ENCODE measurements at places on chromosomes 7 and 10.
A peak's percentile ranks its signal among the peaks of the same experiment; 100 is the strongest.

DNA sequence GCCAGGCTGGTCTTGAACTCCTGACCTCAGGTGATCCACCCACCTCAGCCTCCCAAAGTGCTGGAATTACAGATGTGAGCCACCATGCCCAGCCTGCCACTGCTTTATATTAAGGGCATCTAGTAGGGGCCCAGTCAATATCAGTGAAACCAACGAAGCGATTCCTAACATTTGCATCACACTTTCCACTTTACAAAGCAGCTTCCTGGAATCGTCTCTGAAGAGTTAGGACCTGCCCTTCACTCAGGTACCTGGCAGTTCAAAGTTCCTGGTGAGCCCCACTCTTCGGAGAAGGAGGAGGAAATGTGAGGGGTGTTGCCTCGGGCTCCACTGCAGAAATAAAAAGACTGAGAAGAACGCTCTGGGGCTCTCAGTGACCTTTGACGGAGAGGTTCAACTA is 31.1 kb upstream of the EZH2 start:
- no peaks in the 10 kb centered on the region for H3K27me3 ChIP-seq
- no peak overlapping the region for H3K4me3 ChIP-seq
- no peak for DNase-seq
- no peaks in the 10 kb centered on the region for H3K4me1 ChIP-seq
- no peaks in the 10 kb centered on the region for H3K36me3 ChIP-seq

DNA sequence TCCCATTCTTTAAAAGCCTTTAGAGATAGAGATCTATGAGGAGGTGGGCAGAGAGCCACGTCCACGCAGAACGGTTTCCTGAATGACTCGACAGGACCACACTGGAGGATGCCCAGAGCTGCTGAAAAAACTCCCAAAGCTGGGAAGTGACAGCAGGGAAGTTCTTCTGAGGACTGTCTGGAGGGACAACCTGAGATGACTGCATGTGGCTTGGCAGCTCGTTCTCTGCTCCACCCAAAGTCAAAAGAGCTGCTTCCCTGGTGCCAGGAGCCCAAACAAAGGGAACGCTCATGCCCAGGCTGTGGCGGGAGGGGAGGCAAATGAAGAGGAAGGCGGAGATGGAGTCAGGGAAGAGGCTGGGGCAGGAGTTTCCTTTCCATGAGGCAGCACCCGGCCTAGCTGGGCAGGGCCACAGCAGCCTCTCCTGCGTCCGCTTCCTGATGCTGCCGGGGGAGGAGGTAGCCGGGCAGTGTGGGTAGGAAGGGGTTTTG is 95.4 kb downstream of the CCDC3 start:
- H3K4me1 ChIP-seq = no peaks in the 10 kb centered on the region
- H3K27ac ChIP-seq = no peak overlapping the region
- H3K36me3 ChIP-seq = no peaks in the 10 kb centered on the region

GRCh38 chr10:132351611-132352010 is 19.6 kb downstream of the LRRC27 start:
- no peak overlapping the region for H3K4me3 ChIP-seq
- H3K36me3 ChIP-seq = peaks cover 3% of the 10 kb centered on the region
- no peaks in the 10 kb centered on the region for H3K27me3 ChIP-seq
- H3K27ac ChIP-seq = no peak overlapping the region
- no peak for DNase-seq

- no peaks in the 10 kb centered on the region for H3K27me3 ChIP-seq
- no peaks in the 10 kb centered on the region for H3K36me3 ChIP-seq
- H3K4me1 ChIP-seq = no peaks in the 10 kb centered on the region
- DNase-seq = no peak
- H3K4me3 ChIP-seq = no peak overlapping the region
Observed at GRCh38 chr7:20227291-20227795, 10.2 kb upstream of the MACC1 start.

DNA sequence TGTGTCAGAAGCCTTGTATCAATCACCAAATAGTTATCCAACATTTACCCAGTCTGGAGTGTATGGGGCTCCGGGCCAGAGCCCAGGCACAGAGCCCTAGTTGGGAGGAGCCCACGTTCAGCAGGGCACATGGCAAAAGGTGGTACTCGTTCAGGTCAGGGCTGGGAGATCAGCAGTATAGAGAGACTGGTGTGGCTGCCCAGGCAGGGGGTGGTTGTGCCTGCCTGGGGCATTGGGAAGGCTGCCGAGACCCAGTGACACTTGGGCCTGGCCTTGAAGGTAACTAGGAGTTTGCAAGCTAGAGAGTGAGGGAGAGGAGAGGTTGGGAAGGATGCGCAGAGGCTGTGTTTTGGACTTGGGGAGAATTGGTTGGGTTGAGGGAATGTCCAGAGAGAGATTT is 48.9 kb upstream of the IGFBP3 start:
- H3K4me1 ChIP-seq = peaks cover 7% of the 10 kb centered on the region
- H3K27me3 ChIP-seq = no peaks in the 10 kb centered on the region
- no peaks in the 10 kb centered on the region for H3K36me3 ChIP-seq
- H3K4me3 ChIP-seq = no peak overlapping the region

DNA sequence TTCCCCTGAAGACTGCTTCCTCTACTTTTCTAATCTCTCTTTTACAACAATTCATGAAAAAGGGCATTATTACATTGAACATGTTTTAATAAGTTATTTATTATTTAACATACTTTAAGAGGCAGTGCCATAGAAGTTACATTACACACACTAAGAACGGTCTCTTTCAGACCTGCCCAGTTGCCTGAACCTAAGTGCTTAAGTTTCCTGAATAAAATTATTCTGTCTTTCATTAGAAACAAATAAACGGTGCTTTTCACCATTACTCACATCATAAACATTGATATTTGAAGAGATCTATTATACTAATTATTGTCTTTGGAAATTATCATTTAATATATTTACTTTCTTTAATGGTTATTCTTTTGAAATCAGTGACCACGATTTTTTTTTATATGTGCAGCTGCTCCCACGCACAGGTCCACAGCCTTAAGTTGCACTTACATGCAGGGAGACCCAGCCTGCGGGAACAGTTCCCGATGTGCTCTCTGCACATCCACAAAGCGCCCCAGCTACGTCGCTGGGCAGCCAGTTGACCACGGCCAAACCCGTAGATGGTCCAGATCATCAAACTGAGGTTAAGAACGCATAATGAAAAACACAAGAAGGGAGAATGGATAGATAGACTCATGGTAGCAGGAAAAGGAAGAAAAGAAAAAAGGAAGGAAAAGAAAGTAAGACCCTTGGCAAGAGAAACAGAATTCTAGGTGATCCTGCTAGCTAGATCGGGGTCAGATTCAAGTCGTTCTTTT is 437.0 kb upstream of the MGMT start:
- no peak overlapping the region for H3K4me3 ChIP-seq
- no peak overlapping the region for H3K27ac ChIP-seq
- H3K4me1 ChIP-seq = no peaks in the 10 kb centered on the region

- H3K4me1 ChIP-seq = peaks cover 6% of the 10 kb centered on the region
- no peaks in the 10 kb centered on the region for H3K27me3 ChIP-seq
- H3K36me3 ChIP-seq = no peaks in the 10 kb centered on the region
- no peak for DNase-seq
Observed at GRCh38 chr10:86936661-86937501, 20.5 kb downstream of the MMRN2 start.

- peaks cover 42% of the 10 kb centered on the region for H3K4me1 ChIP-seq
- H3K27me3 ChIP-seq = no peaks in the 10 kb centered on the region
- no peak overlapping the region for H3K4me3 ChIP-seq
- no peaks in the 10 kb centered on the region for H3K36me3 ChIP-seq
- DNase-seq = peak; percentile 90
- no peak overlapping the region for H3K27ac ChIP-seq
Observed at GRCh38 chr7:132393789-132394261, 182.4 kb downstream of the PLXNA4 start.

DNA sequence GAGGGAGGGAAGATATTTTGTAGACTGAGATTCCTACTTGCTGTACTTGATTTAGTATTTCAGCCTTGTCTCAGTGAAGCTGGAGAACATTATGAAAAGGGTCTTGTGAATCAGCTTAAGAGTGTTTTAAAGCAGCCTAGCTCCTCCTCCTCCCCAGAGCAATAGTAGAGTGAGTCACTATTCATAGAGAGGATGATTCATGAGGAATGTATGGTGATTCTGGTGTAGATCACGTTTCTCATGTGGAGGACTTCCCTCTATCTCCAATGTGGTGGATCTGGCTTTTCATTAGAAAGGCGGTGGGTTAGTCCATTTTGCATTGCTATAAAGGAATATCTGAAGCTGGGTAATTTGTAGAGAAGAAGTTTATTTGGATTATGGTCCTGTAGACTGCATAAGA is 340.1 kb upstream of the CHRM2 start:
- no peaks in the 10 kb centered on the region for H3K4me1 ChIP-seq
- H3K27ac ChIP-seq = no peak overlapping the region
- DNase-seq = peak; percentile 38

GRCh38 chr10:103580430-103580829 is 86.9 kb downstream of the NEURL1 start:
- peaks cover 14% of the 10 kb centered on the region for H3K4me1 ChIP-seq
- no peak for DNase-seq
- peak overlapping the region; percentile 52 for H3K27ac ChIP-seq
- H3K36me3 ChIP-seq = no peaks in the 10 kb centered on the region

- DNase-seq = peak; percentile 10
- H3K36me3 ChIP-seq = peaks cover 6% of the 10 kb centered on the region
- no peaks in the 10 kb centered on the region for H3K27me3 ChIP-seq
- H3K4me1 ChIP-seq = peaks cover 13% of the 10 kb centered on the region
- H3K27ac ChIP-seq = peak overlapping the region; percentile 96
Observed at GRCh38 chr7:157139810-157140510, 1.2 kb downstream of the UBE3C start.

GRCh38 chr7:154577141-154577873 is 425.6 kb downstream of the PAXIP1 start:
- DNase-seq = no peak
- H3K4me1 ChIP-seq = no peaks in the 10 kb centered on the region
- H3K36me3 ChIP-seq = no peaks in the 10 kb centered on the region
- H3K4me3 ChIP-seq = no peak overlapping the region

DNA sequence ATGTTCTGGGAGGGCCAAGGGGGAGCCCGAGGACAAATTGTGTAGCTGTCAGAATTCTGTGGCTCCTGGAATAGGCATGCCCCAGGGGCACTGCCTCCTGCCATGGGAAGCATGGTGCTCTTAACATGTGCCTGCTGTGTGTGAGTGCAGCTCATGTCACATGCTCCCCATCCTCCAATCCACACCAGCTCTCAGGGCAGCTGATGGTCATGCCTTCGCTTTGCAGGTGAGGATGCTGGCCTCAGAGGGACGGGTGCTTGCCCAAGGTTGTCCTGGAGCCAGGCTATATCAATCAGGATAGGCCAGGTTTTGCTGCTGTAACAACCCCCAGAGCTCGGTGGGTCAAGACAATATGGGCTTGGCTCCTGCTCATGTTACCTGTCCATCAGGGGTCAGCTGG is 303.4 kb downstream of the RPS24 start:
- no peak overlapping the region for H3K4me3 ChIP-seq
- no peak overlapping the region for H3K27ac ChIP-seq
- H3K36me3 ChIP-seq = no peaks in the 10 kb centered on the region
- H3K4me1 ChIP-seq = no peaks in the 10 kb centered on the region
- no peak for DNase-seq
- no peaks in the 10 kb centered on the region for H3K27me3 ChIP-seq

- no peak for DNase-seq
- H3K27ac ChIP-seq = no peak overlapping the region
- peaks cover 8% of the 10 kb centered on the region for H3K4me1 ChIP-seq
- H3K27me3 ChIP-seq = no peaks in the 10 kb centered on the region
- H3K36me3 ChIP-seq = peaks cover 7% of the 10 kb centered on the region
Observed at GRCh38 chr7:29917641-29918040, 72.0 kb downstream of the SCRN1 start.

- H3K36me3 ChIP-seq = no peaks in the 10 kb centered on the region
- H3K27ac ChIP-seq = no peak overlapping the region
- H3K4me1 ChIP-seq = no peaks in the 10 kb centered on the region
- no peak overlapping the region for H3K4me3 ChIP-seq
- no peaks in the 10 kb centered on the region for H3K27me3 ChIP-seq
- no peak for DNase-seq
Observed at GRCh38 chr7:30559611-30560010, 35.1 kb upstream of the GARS1 start.

DNA sequence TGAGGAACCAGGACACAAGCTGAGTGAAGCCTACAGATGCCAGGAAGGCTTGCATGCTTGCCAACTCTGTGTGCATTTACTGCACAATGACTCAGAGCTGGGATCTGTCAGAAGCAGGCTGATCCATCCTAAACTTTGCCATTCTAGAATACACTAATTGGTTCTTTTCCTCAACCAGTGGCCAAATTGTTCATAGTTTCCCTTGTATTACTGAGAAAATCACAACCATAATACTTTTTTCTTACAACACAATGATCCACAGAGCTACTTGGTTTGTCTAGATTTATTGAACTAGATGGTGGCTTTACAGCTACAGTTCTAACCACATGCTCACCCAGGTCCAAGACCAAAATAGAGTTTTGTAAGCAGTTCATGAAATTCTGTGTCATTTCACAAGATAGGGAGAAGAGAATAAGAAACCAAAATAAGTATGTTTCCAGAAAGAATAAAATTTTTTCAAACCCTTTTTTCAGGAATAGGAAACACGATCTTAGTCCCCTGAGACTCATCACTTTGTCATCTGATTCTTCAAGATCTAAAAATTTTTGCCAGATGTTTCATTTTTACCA is 21.0 kb upstream of the LRRC17 start:
- H3K27me3 ChIP-seq = no peaks in the 10 kb centered on the region
- no peak for DNase-seq
- H3K36me3 ChIP-seq = no peaks in the 10 kb centered on the region
- no peaks in the 10 kb centered on the region for H3K4me1 ChIP-seq
- H3K4me3 ChIP-seq = no peak overlapping the region

DNA sequence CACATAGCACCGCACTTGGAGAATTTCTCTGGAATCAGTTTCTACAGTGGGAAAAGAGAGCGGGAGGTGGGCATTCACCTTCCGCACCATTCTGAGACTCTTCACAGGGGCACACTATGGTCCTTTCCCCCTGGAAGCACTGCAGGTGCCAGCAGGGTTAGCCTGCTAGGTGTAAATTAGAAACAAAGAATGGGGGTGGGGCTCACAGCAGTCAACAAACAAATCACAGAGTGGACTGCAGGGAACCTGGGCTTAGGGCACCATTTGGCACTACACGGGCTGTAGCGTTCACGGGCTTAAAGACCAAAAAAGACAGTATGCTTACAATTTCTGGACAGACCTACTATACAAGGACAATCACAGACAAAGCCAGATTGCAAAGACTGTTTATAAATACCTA is 8.0 kb upstream of the PKD1L1 start:
- peaks cover 4% of the 10 kb centered on the region for H3K4me1 ChIP-seq
- H3K4me3 ChIP-seq = no peak overlapping the region
- no peak for DNase-seq
- H3K27ac ChIP-seq = no peak overlapping the region
- H3K27me3 ChIP-seq = no peaks in the 10 kb centered on the region

DNA sequence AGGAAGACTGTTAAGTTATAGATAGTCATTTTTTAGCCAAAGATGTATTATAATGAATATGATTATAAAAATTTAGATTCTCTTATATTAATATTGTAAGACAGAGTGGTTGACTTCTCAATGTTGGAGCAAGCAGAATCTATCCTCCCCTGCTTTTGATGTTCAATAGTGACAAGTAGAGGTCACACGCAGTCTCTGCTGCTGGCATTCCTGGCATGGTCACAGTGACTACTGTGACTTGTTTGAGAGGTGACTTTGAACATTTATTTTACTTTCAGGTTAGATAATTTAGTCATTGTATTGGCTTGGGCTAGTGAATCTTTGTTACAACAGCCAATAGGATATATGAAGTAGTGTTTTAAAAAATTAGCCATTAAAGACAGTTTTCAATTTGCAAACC is 13.7 kb upstream of the CD36 start:
- H3K4me1 ChIP-seq = peaks cover 12% of the 10 kb centered on the region
- H3K36me3 ChIP-seq = no peaks in the 10 kb centered on the region
- no peak overlapping the region for H3K4me3 ChIP-seq
- H3K27me3 ChIP-seq = no peaks in the 10 kb centered on the region
- H3K27ac ChIP-seq = no peak overlapping the region

GRCh38 chr7:131057015-131057793 is 270.5 kb upstream of the MKLN1 start:
- H3K27ac ChIP-seq = no peak overlapping the region
